ENCODE measurements at places on chromosomes 1 and 21.
A peak's percentile ranks its signal among the peaks of the same experiment; 100 is the strongest.

DNA sequence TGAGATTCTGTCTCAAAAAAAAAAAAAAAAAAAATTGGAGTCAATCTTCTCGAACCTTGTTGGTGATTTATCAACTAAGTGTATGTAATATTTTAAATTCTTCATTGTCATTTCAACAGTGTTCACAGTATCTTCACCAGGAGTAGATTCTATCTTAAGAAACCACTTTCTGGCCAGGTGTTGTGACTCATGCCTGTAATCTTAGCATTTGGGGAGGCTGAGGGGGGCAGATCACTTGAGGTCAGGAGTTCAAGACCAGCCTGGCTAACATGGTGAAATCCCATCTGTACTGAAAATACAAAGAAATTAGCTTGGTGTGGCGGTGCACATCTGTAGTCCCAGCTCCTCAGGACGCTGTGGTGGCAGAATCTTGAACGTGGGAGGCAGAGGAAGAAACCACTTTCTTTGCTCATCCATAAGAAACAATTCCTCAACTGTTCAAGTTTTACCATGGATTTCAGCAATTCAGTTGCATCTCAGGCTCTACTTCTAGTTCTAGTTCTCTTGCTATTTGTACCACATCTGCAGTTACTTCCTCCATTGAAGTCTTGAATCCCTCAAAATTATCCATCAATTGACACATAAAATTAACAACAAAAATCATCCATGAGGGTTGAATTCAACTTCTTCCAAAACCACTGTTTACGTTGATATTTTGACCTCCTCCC, 30.4 kb upstream of the EYA3 start:
- DNase-seq = no peak

GRCh38 chr1:213325482-213325881, 274.4 kb downstream of the RPS6KC1 start:
- DNase-seq = no peak

DNA sequence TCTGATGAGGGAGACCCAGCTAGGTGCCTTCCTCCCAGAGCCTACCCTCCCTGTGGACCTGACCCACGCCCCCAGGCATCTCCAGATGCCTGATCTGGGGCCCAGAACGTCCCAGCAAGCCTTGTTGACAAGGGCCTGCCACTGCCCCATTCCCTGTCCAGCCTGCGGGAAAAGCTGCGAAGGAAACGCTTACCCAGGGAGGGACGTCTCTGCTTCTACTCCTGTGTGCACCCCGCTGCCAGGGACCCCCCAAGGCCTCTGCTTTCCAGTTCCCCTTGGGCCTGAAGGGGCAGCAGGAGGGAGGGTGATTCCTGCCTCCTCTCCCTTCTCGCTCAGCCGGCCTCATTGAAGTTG, 11.6 kb upstream of the CLSTN1 start:
- no peak for DNase-seq

DNA sequence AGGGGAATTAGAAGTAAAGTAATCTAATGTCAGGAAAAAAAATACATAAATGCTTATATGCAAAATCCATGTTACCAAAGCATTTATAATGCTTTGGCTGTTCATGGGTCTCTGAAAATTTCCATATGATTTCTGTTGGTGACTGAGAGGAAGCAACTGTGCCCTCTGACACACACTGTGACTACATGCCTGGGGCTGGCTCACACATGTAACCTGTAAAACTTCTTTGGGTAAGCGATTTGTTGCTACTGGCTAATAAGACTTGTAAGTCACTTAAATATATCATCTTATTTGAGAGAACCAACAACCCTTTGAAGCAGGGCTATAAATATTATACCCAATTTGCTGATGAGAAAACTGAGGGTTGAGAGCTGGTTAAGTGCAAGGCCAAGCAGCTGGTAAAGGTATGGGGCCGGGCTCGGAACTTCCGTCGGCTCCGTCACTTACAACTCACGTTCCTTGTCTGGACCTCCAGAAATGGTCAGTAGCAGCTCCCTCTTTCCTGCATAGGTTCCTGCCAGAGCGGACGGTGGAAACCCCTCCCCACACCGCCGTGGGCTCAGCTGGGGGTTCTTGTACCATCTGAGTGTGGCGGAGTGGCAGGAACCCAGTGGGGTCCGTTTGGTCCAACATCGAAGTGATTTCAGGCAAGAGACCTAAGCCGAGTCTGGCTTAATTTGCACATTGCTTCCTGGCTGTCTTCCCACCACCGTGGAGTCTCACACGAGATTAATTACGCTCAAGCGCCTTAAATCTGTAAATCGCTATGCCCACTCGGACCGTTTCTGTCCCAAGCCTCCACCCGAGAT, 714 bp downstream of the DFFA start:
- DNase-seq = no peak

GRCh38 chr21:29384683-29385359, 86.1 kb downstream of the BACH1 start:
- no peak for DNase-seq

DNA sequence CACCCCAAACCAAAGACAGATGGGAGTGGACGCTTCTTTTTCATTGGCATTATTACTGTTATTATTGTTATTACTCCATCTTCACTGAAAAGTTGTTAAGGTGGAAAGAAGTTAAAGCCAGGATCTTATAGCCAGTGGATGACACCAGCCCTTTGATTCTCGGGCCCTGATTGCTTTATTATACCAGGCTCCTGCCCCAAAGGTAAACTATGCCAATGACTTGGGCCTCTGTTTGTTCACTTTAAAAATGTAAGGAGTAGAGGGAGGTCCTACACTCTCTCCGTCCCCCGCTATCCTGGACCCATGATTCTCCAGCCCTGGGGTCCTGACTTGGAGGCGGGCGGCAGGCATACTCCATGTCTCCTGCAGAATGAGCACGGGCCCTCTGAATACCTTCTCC, 106.8 kb downstream of the TOMM20 start:
- DNase-seq = no peak

DNA sequence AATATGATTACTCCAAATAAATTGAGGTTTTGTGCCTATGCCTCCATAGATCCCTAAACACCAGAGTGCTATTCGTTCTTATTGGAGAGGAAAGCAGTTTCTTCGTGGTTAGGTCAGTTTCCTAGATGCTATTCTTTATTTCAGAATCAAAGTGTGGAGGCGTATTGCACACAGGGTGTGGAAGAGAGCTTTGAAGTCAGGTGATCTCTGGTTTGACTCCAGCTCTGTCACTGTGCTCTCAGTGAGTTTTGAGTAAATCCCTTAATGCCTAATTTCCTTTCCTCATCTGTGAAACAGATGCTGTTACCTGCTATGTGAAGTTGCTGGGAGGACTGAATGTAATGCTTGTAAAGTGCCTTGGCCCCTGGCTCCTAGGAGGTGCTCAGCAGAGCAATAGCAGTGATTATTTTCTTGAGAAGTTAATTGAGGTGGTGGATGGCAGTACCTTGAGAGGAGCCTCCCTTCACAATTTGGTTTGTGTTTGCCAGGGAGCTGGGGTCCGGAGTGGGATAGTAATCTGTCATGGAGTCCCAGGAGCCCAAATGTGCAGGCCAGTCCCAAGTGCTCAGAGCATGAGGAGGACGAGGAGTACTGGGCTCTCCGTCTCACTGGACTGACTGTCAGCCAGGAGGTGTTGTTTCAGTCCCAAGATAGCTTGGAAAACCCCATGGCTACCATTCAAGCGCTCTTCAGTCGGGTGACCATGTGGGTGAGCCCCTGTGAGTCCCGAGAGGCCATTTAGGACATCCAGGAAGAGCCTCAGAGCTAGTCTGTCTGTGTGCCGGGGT, 14.9 kb downstream of the NTPCR start:
- no peak for DNase-seq

- DNase-seq = no peak
These were observed 25.1 kb upstream of the HTR1D start for GRCh38 chr1:23242414-23242813.

DNA sequence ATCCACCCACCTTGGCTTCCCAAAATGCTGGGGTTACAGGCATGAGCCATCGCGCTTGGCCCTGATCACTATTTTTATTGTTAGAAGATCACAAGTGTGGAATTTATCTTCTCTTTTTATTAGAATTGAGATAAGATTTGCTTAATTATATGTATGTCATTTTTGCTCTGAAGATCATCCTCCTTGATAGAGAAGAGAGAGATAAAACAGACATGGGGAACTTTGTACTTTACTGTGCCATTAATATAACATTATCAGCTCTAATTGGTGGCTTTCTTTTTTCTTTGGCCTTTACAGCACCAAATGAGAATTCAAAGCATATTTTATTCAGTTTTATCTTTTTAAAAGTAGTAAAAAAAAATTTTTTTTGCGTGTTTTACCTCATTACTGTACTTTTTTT, 46.8 kb downstream of the SCP2 start:
- DNase-seq = no peak

- no peak for DNase-seq
These were observed 91.8 kb upstream of the GJB5 start for GRCh38 chr1:34663031-34663430.

DNA sequence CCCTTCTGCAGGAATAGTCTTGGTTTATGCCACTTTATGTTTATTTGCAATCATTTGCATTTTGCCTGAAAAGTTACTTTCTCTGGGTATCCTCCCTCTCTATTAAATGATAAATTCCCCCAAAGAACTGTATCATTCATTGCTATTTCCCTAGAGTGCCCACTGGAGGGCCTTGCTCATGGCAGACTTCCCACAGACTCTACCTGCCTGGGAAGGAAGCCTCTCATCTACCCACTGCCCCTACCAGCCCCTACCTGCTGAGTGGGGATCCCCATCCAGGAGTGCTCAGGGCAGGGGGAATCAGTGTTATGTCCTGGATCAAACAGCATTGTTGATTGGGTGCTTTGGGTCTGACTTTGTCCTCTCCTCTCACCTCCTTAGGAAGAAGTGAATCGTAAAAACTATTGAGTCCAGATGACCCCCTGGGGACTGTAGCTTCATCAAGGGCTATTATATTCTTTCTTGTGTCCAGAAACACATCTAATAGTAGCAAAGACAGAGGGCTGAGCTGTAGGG, 6.8 kb upstream of the LRRN2 start:
- DNase-seq = no peak

DNA sequence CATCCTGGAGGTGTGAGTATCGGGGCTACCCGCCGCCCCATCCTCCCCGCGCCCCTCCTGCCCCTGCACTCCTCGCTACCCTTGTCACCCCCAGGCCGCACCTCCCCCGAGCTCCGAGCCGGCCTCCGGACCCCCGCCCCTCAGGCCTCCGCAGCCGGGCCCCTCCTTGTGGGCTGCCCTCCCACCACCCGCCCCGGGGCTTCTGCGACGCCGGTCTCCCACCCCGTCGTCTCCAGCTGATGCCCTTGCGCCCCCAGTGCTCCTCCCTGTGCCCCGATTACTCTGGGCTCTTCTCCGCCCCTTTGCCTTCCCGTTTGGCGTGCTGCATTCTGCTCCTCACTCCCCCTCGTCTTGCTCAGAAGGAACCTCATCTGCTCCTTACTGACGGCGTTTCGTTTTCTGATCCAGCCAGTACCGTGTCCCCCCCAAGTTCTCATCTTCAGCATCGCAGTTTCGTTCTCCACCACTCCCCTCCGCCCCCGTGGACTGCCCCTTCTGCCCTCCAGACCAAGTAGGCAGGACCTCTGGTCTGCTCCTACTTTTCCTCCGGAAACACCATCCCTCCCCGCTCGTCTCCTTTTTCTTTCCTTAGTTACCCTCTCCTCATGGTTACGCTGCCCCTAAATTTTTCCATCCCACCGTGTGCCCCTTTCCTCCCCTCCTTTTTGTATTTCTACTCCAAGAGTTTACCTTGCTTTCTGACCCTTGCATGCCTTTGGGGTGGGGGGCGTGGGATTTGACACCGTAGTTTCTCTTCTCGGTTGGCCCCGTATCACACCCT, 841 bp downstream of the SNX27 start:
- peak; percentile 44 for DNase-seq

GRCh38 chr1:88744142-88744541, 60.1 kb downstream of the PKN2 start:
- no peak for DNase-seq

DNA sequence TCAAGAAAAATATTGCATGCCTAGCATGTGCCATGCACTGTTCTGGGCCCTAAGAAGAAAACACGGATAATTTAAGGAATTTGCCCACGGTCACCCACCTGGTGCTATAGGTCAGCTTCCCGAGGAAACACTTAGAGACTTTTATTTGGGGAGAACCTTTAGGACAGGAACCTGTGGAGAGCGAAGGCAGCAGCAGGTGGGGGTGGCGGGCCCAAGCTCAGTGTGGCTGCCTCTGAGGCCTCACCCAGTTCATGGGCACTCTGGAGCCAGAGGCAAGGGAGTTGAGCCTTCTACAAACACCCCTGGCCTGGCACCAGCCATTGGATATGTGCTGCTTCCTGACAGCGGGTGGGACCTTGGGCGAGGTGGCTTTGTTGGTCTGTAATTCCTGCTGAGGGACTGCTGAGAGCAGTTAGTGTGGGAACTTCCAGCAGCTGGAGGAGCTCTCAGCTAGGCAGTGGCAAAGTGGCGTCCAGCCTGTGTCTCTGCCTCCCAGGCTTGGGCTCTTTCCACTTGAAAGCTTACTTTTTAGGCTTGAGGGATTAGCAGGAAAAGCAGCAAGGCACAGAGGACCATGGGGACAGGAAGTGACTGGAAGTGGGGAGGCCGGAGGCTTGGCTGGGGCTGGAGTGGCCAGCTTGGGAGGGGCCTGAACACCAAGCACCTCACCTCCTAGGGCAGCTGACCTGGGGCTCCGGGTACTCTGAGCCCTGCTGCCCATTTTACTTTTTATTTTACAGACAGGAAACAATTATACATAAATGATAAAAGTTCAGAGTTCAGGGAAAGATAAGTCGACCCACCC, 19.1 kb downstream of the MRPL37 start:
- no peak for DNase-seq

DNA sequence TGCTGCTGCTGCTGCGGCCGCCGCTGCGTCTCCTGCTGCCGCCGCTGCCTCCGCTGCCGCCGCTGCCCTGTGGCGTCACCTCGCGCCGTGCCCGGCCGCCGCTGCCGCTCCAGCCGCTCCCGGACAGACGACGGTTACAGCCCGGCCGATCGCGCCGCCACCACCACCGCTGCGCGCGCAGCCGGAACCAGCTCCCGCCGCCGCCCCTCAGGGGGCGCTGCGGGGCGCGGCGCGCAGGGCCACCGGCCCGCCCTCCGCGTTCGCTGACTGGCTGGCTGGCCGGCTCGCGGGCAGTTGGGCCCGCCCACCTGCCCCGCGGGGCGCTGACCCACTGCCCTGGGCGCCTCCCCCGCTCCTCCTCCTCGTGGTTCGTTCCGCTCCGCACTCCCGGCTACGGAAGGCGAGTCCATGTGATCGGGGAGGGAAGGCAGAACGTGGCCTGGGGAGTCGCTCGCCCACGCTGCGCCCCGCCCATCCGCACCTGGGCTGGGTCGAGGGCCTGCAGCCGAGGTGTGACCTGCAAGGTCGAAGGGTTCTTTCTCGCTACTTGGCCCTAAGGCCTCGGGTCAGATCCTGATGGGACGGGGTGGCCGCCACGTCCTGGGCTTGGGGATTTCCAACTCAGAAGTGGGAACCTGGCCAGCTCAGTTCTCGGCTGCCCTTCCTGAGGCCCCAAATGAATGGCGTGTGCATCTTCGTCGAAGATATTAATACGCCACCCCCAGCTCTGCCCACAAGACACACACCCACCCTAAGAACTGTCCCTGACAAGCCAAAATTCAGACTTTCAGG, at the start of gene PTP4A2:
Gene PTP4A2, minus strand, starts transcription at position 185 of the 792 bp plus-strand sequence. CDS start 19,303 bp downstream, outside the sequence.
- DNase-seq = peak; percentile 95

GRCh38 chr21:19553919-19554615, 1150.5 kb upstream of the TMPRSS15 start:
- no peak for DNase-seq
